ENCODE measurements at places on chromosomes 4 and X.
A peak's percentile ranks its signal among the peaks of the same experiment; 100 is the strongest.

DNA sequence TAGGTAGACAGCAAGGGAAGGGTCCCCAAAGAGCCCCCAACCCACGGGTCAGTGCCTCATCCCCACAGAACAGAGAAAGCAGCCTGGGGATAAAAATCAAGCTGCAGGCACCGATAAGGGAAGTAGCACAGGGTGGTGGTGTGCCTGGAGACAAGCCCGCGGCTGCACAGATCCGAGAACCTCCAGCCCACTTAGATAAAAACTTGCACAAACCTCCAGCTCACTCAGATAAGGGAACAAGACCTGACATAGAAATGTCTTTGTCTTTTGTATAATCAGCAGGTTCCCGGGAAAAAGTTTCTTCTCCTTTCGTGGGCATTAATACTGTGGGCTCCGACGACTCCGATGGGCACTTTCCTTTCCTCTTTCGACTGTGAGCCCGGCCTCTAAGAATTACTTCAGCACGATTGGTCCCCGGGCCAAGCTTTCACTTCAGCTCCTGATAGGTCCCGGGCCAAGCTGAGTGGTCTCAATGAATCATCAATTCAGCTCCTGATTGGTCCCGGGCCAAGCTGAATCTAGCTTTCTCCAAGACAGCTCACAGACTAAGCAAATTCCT, 32.4 kb downstream of the PRDX4 start:
- peak; percentile 3 for DNase-seq

DNA sequence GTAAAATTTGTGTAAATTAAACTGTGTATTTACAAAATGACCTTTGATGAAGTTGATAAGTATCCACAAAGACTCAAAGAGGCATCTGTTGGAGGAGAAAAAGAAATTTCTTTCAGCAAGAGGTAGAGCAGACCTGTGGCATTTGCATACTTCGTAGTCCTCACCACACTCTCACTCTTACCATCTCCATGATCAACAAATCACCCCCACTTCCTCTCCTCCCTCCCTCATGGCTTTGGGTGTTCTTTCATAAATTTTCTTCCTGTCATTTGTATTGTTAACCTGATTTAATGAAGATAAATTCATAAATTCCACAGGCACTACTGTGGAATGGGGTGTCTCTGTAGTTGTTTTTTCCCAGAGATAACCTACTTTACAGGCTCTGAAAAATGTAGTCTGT, 366.5 kb downstream of the ZNF674 start:
- no peak for DNase-seq

DNA sequence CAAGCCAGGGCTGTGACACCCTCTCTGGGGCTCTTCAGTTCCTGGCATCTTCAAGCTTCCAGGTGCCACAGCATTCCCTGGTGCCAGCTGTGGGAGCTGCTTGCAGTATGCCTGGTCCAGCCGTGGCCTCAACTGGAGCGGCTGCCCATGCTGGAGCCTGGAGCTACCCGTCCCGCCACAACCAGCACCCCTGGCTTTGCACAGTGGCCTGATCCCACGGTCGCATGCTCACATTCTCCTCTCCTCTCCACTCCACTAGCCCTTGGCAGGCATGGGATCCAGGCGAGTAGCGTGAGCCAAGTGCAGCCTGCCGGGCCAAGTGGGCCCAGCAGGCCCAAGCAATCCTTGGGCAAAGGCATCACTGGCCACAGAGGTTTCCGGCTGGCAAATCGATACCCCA, 81.7 kb downstream of the PPP4R3C start:
- DNase-seq = no peak

GRCh38 chr4:27463816-27464215, 603.2 kb downstream of the STIM2 start:
- DNase-seq = no peak

DNA sequence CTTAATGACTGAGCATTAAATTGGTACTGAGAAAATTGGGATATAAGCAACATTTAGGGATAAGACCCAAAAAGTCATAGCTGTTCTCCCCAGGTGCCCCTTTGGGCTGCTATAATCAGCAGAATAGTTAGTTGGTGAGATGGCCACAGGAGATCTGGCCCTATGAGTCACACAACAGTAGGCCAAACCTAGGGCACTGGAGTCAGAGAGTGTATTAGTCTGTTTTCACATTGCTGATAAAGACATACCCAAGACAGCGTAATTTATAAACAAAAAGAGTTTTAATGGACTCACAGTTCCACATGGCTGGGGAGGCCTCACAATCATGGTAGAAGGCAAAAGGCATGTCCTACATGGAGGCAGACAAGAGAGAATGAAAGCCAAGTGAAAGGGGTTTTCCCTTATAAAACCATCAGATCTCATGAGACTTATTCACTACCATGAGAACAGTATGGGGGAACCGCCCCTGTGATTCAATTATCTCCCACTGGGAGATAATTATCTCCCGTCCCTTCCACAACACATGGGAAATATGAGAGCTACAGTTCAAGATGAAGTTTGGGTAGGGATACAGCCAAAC, 338.3 kb upstream of the NR3C2 start:
- no peak for DNase-seq

DNA sequence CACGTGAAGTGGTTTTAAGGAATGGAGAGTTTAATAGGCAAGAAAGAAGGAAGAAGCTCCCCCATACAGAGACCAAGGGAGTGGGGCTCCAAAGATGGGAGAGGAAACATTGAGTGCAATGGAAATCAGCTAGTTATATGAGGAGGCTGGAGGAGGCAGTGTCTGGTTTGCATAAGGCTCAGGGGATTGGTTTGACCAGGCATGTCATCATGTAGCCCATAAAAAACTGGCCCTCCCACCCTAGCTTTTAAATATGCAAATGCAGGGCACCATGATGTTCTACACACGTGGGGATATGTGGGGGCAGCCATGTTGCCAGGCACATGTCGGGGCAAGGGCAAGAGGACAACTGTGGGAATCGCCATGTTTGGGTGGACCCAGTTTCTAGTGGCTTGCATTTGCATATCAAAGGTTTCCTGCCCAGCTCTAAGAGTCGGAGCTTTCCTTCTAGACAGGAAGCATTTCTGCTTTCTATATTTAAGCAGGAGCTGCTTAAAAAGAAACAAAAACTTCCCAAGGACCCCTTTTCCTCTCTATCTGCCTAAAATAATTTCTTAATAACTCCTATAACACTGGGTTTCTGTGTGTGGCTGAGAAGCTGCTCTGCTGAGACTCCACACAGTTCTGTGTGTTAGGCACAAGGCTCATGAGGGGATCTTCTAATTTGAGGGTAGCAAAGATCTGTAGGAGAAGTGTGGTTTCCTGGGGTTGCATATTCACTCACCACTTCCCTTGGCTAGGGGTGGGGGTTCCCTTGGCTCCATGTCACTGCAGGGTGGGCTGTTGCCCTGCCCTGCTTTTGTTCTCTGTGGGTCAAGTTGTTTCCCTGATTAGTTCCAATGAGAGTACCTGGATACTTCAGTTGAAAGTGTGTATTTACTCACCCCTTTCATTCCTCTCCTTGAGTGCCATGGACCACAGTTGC, 113.5 kb downstream of the VSIG4 start:
- DNase-seq = no peak

- no peak for DNase-seq
Measured at GRCh38 chr4:166823848-166824247, 410.4 kb downstream of the SPOCK3 start.

DNA sequence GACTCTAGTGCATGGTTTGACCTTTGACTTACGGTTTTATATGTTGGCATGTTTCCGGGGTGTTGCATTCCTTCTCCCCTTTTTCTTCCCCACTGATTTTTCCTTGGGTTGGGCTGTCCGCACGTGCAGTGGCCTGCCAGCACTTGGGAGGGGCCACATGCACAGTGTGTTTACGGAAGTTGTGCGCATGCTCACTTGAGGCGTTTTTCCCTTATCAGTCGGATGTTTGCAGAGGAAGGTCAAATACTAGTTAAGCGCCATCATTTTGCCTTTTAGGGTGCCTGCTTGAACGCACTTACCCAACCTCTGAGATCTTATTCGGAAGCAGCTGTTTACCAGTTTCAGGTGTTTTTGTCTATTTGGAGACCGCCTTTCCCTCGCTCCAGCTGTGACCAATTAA, 653.9 kb upstream of the AADAT start:
- DNase-seq = no peak

GRCh38 chrX:10649265-10649664, 28.9 kb upstream of the MID1 start:
- no peak for DNase-seq

GRCh38 chr4:2862528-2862927, 18.9 kb downstream of the ADD1 start:
- no peak for DNase-seq

DNA sequence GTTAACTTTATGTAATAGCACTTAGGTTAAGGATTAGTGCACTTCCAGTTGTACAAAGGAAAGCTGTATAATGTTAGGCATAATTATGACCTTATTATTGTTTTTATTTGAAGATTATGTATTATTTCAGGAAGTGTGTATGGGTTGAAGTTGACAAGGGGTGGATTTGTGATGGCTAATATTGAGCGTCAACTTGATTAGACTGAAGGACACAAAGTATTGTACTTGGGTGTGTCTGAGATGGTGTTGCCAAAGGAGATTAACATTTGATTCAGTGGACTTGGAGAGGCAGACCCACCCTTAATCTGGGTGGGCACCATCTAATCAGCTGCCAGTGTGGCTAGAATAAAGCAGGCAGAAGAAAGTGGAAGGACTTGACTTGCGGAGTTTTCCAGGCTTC, 127.3 kb downstream of the PPARGC1A start:
- DNase-seq = no peak

DNA sequence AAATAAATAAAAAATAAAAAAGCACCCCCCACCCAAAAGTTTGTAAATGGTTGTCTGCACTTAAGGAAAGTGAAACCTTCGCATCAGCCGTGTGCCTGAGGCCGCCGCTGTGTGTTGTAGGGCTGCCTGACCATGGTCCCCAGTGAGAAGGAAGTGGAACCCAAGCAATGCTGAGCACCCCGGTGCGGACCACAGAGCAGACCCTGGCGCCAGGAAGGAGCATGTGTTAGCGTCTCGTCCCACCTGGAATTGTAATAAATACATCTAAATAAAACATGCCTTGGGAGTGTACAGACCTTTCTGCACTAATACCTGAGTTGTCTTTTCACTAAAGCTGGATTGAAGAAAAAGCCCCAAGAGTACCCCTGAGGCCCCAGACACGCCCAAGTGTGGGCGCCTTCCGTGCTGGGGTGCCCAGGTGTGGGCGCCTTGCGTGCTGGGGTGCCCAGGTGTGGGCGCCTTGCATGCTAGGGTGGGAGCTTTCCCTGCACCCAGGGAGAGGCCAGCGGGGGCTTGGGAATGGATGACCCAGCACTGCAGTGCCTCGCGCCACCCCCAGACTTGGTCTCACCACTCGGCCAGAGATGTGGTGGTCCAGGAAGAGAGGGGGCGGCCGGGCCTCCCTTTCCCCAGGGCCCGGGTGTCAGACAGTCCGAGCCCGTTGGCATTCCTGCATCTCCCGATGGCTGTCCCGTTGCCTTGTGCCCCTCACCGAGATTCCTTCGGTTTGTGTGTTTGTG, 33.7 kb downstream of the HTT-AS start:
- no peak for DNase-seq

Measured in endothelial cell (in vitro differentiated cells).